Right atrium auricular region (tissue), 2 donors: ENCODE measurements at places on chromosomes 2 and 18. TPM values are rescaled to one million over a fixed set of nuclear protein-coding genes. Genes with fewer than 3 reads are reported as not detected.

DHX57 gene
- total RNA-seq, result 6.9 TPM

ST8SIA3 gene
- total RNA-seq, result not detected

AQP12A gene
- total RNA-seq, result not detected

EMX1 gene
- total RNA-seq, result 0.31 TPM

ALPI gene
- total RNA-seq, result not detected

EMILIN1 gene
- 36.7 TPM for total RNA-seq

- no peak overlapping the region for H3K4me3 ChIP-seq
- H3K27ac ChIP-seq, result no peak overlapping the region
- DNase-seq, result no peak
- peaks cover 5% of the 10 kb centered on the region for H3K4me1 ChIP-seq
- no peaks in the 10 kb centered on the region for H3K36me3 ChIP-seq
These were observed 44.5 kb downstream of the PTGR3 start for GRCh38 chr18:75164479-75164878.

DNA sequence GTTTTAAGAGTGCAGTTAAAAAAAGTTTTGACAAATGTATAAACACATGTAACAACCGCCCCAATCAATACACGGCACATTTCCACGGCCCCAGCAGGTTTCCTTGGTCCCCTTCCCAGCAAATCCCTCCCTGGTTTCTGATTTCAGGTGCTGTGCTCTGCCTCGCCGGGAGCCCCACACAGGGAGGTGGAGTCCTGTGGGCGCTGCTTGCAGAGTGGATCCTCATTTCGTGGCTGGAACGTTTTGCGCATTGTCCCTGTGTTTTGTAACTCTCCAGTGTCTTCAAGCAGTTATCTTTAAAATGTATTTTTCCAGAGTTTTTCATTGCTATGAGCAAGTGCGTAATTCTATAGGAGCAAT is 124.8 kb downstream of the GALR1 start:
- no peaks in the 10 kb centered on the region for H3K27me3 ChIP-seq
- H3K27ac ChIP-seq, result no peak overlapping the region
- no peak for DNase-seq

DNA sequence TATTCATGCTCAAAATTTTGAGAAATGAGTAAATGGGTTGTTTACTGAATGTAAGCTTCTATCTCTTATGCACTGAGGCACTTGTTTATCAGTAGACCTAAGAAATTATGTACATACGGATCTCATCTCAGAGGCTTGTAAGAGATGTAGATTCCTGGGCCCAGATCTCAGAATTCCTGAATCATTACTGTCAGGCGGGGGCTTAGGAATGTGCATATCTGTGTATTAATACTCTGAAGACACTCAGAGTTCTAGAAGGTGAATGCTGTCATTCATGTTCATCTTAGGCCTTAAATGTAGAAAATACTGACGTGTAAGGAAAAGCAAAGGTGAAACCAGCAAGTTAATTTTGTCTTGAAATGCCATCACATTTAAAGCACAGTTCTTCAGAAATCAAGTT is 169.6 kb downstream of the FMNL2 start:
- H3K4me1 ChIP-seq, result peaks cover 24% of the 10 kb centered on the region
- peak overlapping the region; percentile 29 for H3K27ac ChIP-seq
- no peak for DNase-seq
- H3K36me3 ChIP-seq, result no peaks in the 10 kb centered on the region

- DNase-seq, result no peak
- no peaks in the 10 kb centered on the region for H3K36me3 ChIP-seq
- H3K4me3 ChIP-seq, result no peak overlapping the region
- H3K27me3 ChIP-seq, result no peaks in the 10 kb centered on the region
These were observed 38.9 kb downstream of the CTAGE1 start for GRCh38 chr18:22378672-22379282.
